IgD-negative memory B cell (primary cell): ENCODE measurements at places on chromosomes 2 and 18. TPM values are rescaled to one million over a fixed set of nuclear protein-coding genes. Genes with fewer than 3 reads are reported as not detected.

MC2R gene
- not detected for polyA plus RNA-seq

CNDP1 gene
- not detected for polyA plus RNA-seq

TGFA gene
- 0.06 TPM for polyA plus RNA-seq

ADD2 gene
- polyA plus RNA-seq = 17.3 TPM

CDH19 gene
- polyA plus RNA-seq = not detected

SCN9A gene
- polyA plus RNA-seq = not detected

ATG9A gene
- 19.6 TPM for polyA plus RNA-seq

WIPF1 gene
- polyA plus RNA-seq = 120 TPM

DSG2 gene
- not detected for polyA plus RNA-seq

CPO gene
- polyA plus RNA-seq = not detected

BMPR2 gene
- polyA plus RNA-seq = 4.7 TPM

LRRTM1 gene
- not detected for polyA plus RNA-seq

FAP gene
- polyA plus RNA-seq = not detected

IHH gene
- not detected for polyA plus RNA-seq

BOLL gene
- not detected for polyA plus RNA-seq

LRP1B gene
- not detected for polyA plus RNA-seq

UGT1A7 gene
- polyA plus RNA-seq = not detected

DLX2 gene
- polyA plus RNA-seq = not detected

DSG1 gene
- polyA plus RNA-seq = not detected

LYPD6 gene
- polyA plus RNA-seq = not detected

MROH2A gene
- polyA plus RNA-seq = not detected

CCL20 gene
- not detected for polyA plus RNA-seq

BMP10 gene
- not detected for polyA plus RNA-seq

ALK gene
- not detected for polyA plus RNA-seq

ZSWIM2 gene
- polyA plus RNA-seq = not detected

TMEM178A gene
- polyA plus RNA-seq = not detected

SIX2 gene
- polyA plus RNA-seq = not detected

ZNF396 gene
- polyA plus RNA-seq = 1.5 TPM

GALNT14 gene
- 0.68 TPM for polyA plus RNA-seq

ARMC9 gene
- polyA plus RNA-seq = 1.2 TPM

ALPP gene
- not detected for polyA plus RNA-seq

IL1RN gene
- polyA plus RNA-seq = not detected

SLC16A14 gene
- 0.49 TPM for polyA plus RNA-seq

CFAP65 gene
- not detected for polyA plus RNA-seq

GAREM1 gene
- not detected for polyA plus RNA-seq

ITGB6 gene
- not detected for polyA plus RNA-seq

OXER1 gene
- polyA plus RNA-seq = 0.63 TPM

ACAA2 gene
- 41.7 TPM for polyA plus RNA-seq

AMER3 gene
- polyA plus RNA-seq = not detected

SGPP2 gene
- polyA plus RNA-seq = 3.1 TPM

FAM228B gene
- polyA plus RNA-seq = 12.1 TPM

RFX8 gene
- not detected for polyA plus RNA-seq

BIN1 gene
- polyA plus RNA-seq = 175 TPM

AKAIN1 gene
- not detected for polyA plus RNA-seq

FOXI3 gene
- not detected for polyA plus RNA-seq

UGT1A3 gene
- polyA plus RNA-seq = not detected

ANKRD44 gene
- 91.6 TPM for polyA plus RNA-seq

DNAJC5G gene
- not detected for polyA plus RNA-seq

LCT gene
- not detected for polyA plus RNA-seq

GALNT5 gene
- not detected for polyA plus RNA-seq

RPRM gene
- not detected for polyA plus RNA-seq
